Stimulated activated CD8-positive, alpha-beta memory T cell treated with anti-CD3 and anti-CD28 coated beads, Interleukin-2, amount 100 ng/mL, for 1 hour (primary cell): ENCODE measurements at places on chromosomes 1 and 21.
A peak's percentile ranks its signal among the peaks of the same experiment; 100 is the strongest.

GRCh38 chr1:241775021-241775420 is 73.0 kb upstream of the EXO1 start:
- no peak for DNase-seq

DNA sequence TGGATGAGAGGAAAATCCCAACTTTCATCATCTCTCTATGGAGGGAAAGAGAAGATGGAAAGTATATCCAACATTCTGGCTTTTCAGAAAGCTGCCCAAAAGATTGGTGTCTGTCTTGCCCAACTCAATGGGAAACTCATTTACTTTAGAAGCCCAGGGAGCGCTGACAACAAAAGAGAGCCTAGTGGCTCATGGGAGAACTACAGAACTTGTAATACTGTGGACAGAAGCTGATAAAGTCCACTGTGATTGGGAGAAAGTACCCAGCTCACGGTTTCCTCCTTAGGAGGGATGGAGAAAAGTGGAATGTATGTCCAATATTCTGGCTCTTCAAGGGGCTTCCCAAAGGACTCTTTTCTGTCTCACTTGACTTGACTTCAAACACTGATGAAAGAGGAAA is 66.0 kb downstream of the RGS21 start:
- DNase-seq = no peak

DNA sequence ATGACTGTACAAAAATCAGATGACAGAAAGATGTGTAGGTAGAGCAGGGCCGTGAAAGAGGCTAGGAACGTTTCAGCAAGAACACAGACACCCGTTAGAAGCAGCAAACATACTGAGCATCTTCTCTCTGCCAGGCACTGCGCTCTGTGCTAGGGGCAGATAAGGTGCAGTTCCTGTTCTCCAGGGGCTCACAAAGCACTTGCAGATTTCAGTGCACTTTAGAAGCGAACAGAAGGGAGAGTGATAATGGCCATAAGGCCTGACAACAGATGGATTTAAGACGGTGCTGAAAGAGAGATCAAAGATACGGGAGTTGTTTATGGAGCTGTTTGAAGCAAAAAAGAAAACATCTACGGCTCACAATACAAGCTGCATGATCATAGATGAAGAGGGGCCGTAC is 200.3 kb upstream of the FOXD3 start:
- no peak for DNase-seq

DNA sequence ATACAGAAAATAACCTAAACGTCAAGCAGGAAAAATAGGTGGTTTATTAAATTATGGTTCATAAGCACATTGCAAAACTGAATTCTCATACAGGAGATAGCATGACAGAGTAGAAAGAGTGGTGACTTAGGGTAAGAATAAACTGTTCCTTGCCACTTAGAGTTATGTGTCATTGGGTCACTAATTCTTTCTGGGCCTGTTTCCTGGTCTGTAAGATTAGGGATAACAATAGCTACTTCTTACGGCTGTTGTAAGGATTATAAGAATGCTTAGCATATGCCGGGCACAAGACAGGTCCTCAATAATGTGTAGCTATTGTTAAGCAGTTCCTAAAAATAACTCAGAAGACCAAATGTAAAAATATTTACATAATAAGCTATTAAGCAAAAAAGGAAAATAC is 24.2 kb downstream of the SNRNP40 start:
- DNase-seq = no peak

GRCh38 chr1:209157546-209158249 is 425.8 kb upstream of the CAMK1G start:
- no peak for DNase-seq

DNA sequence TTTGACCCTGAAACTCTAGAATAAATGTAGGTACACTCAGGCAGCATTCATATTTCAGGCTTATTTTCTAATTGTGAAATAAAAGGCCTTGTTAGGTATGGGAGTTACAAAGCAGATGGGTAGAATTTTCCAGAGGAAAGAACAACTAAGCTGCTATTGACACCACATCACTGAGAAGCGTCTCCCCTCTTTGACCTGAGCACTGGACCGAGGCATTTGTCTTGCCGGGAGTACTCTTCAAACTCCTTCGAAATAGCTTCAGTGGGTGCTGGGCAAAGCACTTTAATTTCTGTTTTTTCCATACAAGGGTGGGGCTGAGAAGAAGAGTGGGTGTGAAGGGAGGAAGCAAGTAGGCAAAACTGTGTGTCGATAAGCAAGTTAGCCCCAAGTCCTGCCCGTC is 36.4 kb downstream of the ABCA4 start:
- no peak for DNase-seq

DNA sequence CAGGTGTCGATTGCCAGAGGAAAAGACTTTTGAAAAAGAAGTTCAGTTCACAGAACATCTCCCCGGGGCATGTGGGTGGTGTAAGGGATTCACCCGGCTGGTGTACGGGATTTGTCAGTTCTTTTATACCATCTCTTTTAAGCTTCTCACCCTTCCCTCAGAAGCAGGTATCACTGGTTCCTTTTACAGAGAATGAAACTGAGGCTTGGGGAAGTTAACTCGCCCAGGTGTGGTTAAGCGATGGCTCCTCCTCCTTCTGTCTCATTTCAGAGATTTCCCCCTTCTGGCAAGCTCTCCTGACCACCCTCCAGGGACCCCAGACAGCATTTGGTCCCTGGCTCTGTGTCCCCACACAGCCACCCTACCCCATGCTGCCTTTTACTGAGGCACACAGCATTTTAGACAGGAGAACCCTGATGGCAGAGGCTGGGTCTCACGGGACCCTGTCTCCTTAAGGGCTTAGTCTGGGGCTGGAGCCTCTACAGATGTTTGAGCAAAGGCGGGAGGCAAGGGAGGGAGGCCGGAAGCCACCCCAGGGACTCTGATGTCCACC is 2.8 kb upstream of the ECE1 start:
- no peak for DNase-seq

DNA sequence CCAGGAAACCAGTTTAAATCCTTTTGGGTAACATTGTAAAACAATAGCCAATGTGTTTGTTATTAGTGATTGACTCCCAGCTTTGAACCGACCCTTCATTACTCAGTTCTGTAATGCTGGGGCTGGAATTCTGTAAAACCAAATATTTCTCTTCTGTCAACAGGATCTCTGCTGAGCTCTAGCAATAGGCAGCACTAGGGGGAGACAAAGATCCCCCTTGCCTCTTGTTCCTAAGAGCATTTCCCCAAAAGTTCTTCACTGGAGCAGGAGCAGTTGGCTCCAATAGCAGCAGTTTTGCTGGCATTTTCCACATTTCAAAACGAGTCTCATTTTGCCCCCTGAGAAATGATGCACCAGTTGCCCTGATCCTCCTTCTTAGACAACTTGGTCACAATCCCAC is 1671.1 kb downstream of the MRPL39 start:
- no peak for DNase-seq

DNA sequence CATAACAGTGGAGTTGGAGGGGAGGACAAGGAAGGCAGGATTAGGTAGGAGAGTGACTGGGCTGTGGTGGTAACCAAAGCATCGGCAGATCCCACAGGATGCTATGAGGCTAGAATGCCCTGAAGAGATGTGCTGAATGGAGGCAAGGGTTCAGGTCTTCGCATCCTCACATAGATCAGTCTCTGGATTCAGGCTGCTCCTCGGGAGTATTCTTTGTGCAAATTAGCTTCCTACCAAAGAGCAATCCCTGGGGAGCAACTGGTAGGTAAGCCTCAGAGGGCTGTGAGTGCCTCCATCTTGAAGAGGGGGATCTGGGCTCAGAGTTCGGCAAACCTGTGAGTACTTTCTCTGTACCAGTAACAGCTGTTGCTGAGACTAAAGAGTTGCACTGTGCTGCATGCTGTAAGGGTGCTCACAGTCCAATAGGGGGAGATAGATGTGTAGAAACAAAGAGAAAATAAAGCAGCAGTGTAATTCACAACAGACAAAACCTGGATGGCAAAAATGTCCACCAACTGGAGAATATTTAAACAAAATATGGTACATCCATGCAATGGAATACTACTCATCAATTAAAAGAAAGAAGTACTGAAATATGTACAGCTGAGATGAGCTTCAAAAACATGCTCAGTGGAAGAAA is 322.4 kb upstream of the DEPDC1 start:
- DNase-seq = no peak

DNA sequence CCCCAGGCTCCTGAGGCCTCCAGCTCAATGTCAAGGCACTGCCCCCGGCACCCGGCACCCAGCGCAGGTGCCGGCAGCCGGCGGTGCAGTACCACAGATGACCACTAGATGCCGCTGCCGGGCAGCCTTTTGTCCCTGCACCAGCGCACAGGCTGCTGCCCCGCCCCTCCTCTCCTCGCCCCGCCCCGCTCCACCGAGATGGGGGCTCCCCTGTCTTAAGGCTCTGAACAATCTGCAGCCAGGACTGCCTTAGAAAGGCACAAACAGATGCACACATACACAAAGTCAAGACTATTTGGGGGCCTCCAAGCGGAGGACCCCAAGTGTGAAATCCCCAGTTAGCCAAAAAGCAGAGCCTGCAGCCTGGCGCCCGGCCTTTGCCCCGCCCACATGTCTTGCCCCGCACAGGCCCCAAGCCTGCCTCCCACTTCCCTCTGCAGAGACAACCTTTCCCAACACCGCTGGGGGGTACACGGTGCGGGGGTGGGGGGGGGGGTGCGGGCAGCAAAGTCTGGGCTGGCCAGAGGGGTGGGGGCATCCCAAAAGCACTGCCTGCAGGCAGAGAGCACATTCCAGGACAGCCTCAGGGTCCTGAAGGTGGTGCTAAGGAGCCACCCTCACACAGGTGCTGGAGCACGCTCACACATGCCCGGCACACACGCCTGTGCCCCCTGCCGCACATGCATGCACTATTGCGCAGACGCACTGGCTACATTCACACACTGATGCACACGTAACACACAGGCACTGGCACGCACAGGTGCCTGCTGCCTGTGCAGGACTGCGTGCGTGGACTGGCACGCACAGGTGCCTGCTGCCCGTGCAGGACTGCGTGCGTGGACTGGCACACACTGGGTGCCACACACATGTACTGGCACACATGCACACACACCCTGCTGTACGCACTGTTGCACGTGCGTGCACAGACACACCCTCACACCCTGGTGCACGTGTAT is 37.1 kb downstream of the ARHGEF16 start:
- DNase-seq = peak; percentile 68

GRCh38 chr1:58585581-58586151 is 8.6 kb upstream of the TACSTD2 start:
- no peak for DNase-seq

DNA sequence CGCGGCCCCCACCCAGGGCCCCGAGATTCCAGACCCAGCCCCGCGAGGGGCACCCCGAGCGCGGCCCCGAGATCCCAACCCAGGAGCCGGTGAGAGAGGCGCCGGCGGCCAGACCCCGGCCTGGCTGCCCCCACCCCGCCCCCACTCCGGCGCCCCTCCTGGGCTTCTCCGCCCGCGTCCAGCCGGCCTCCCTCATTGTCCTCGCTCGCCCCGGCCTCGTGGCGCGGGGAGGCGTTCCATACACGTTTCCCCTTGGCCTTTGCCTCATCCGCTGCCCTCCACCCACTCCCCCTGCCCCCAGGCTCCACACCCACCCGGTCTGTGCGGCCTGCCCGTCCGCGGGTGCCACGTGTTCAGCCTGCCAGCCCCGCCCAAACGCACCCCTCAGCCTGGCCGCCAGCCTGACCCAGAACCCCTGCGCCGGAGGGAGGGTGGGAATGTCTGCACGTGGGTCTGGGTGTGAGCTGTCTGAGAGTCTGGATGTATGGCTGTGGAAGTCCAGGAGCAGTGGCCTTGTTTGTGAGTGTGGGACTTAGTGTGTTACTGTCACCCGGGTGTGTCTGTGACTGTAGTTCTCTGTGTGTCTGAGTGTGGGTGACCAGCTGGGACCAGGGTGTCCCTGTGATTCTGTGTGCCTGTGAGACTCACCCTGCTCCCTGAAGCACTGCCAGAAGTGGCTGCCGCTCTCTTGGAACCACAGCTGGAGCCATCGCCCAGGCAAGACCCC is 681 bp downstream of the B4GALT2 start:
- no peak for DNase-seq

- no peak for DNase-seq
Observed at GRCh38 chr1:214552174-214552608, 789 bp upstream of the PTPN14 start.

DNA sequence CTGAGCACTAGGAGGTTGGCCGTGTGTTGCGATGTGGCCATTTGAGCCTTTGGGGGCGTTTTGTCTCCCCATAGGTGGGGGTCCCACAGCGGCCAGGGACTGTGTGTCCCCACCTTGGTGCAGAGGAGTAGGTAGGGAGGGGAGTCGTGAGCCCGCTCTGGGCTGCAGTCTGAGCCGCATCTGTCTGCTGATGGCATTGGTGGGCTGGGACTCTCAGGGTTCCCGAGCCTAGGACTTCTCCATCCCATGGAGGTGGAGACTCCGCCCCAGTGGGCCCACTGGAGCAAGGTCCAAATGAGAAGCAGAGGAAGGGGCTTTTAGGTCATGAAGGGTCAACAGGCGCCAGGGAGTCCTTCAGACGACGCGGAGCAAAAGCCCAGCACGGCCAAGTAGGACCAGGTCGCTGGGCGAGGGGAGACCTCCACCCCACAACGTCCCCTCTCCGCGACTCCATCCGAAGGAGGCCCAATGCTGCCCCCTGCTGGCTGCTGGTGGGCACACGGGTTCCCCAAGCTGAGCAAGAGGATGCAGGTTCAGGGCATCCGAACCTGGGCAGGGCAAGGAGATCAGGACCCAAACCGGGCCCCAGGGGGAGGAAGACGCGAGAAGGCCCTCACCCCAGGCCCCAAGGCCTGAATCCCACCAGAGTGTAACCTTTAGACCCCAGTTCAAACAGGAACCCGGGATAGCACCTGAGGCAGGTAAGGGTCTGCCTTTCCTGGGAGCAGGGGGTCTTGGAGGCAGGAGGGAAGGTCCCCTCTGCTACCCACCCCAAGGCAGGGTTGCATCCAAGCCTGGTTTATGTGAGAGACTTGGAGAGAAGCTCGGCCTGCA is 14.9 kb downstream of the TTC34 start:
- peak; percentile 59 for DNase-seq

DNA sequence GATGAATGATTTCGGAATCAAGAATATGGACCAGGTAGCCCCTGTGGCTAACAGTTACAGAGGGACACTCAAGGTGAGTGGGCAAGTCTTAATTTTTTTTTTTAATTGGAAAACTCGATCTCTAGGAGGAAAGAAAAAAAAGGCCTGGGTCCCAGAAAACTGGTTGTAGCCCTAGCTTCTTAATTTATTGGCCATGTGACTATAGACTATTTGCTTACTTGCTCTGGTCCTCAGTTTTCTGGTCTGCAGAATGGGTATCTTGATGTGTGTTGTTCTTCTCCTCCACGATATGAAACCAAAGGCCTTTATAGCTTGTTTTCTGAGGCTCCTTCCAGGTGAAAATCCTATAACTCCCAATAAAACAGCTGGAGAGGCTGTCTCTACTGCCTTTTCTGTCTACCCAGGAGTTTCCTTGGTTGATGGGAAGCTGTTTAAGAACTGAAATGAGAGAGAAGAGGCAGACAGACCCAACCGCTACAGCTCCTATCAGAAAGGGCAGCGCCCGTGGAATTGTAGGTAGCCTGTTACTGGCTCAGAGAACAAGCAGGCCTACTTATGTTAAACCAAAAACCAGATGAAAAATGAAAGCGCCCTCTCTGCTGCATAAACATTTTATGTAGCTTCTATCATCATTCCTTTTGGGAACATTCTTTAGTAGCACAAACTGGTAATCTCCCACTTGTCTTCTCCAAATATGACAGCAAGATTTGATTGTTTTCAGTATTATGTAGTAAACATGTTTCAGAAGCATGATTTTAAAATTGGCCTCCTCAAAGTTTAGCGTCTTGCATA is 4.5 kb downstream of the ETS2 start:
- DNase-seq = no peak
